ENCODE measurements at places on chromosomes 2 and 18.

- DNase-seq = no peak
Observed at GRCh38 chr18:59514203-59514602, 155.1 kb upstream of the LMAN1 start.

DNA sequence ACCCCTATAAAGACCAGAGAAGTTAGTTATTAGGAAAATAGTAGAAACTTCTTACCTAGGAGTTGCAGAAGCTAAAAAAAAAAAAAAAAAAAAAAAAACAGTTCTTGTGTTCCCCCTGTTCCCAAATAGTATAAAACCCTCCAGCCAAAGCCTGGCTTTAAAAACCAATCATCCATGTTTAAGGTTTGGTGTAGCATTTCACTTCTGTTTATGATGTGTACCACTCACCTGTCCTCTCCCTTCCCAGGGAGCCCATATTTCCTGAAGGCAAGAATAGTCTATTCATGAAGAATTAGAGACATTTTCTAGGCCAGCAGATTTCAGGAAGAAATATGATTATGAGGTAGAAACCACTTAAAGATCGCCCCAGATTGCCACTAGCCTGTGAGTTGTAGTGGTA is 273.6 kb downstream of the SETBP1 start:
- DNase-seq = no peak

DNA sequence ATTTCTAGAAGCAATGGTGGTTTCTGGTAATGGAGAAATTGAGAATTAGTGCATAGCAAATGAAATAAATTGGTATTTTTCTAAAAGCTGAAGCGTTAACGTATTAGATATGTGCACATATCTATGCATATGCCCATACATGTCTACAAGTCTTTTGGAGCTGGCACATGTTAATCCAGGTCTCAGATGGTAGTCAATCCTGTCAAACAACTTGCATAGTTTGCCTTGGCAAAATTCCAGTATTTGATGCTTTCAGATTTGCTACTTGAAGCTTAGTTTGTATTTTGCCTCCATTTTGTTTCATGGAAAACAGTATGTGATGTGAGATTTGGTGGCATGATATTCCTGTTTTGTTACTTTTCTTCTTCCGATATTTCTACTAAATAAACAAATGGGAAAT is 304.6 kb downstream of the PARD3B start:
- no peak for DNase-seq

DNA sequence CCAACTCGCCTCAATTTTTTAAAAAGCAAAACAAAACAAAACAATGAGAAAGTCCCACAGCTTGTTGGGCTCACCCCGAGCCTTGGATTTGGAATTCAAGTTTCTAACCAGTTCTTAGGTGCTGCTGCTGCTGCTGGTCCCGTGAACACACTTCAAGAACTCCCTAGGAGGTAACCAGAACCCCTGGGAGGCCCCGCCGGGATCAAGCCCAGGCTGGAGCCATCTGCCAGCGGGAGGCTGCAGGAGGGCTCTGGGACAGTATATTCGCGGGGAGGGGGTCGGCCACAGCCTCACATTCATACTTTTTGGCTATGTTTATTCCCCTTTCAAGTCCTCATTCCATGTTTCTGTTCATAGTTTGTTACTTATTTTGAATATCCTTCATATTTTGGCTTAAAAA is 223.4 kb downstream of the TFCP2L1 start:
- DNase-seq = no peak

- no peak for DNase-seq
Observed at GRCh38 chr18:62280786-62281185, 44.3 kb upstream of the TNFRSF11A start.

DNA sequence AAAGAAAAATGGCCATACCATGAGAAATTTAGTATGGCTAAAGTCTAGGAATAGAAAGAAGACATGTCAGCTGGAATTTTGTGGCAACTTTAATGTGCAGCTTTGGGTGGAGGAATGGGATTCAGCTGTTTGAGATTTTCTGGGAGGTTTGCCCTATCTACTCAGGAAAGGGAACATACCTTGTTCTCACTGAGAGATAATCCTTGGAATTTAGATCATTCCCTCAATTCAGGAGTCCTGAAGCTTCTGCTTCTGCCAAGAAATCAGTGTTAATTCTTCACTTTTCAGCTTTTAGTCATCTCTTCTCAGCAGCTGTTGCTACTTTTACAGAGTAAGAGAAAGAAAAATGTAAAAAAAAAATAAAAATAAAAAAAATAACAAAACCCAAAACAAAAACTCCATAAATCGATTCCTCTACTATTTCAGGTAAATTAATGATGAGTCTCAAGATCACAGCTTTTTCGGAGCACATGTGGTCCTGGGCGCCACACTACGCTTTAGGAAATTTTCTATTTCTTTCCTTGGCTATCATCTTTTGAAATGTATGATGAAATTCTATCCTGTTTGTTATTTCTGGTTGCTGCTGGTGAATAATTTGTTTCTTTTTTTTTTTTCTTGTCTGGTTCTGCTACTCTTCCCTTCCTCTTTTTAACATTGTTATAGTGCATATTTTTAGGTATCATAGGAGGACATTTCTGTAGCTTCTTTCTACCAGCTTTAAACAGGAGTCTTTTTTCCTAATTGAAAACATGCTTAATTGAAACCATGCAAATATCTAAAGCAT is 18.9 kb upstream of the BAZ2B start:
- no peak for DNase-seq

DNA sequence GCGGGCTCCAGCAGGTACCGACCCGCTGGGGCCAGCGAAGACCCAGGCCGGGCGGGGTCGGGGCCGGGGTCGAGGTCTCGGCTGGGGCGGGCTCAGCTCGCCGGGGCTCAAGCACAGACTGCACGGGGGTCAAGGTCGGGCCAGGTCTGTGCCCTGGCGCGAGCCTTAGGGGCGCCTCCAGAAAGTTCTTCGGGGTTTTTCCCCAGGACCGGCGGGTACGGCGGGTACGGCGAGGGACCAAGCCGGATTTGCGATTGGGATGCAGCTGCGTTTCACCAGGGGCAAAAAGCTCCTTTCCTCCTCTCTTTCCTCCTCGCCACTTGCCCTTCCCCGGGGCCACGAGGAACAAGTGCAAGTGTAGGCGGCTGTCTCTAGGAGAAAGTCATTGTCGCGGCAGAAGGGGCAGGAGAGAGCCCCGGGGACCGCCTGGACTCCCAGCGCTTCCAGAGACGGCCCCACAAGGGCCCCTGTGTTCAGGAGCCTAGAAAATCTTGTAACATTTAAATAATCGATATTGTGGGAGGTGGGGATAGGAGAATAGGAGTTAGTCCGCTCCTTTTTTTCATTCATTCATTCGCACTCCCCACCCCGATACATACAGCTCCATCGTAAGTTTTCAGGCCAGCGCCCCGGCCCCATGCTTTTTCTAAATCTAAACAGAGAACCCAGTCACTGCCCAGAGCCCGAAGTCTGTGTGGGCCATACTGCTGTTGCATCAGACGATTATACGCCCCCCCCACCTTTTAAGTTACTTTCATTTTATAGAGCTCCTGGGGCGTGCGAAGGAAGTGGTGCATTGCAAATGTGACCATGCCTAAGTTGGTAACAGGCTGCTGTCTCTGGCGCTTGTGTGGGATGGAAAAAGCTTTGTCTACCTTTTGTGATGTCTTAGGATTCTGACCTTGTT is 679 bp downstream of the PMAIP1 start:
- DNase-seq = peak; percentile 62

- DNase-seq = no peak
Observed at GRCh38 chr2:180077295-180077906, 70.3 kb upstream of the CWC22 start.

- DNase-seq = no peak
Observed at GRCh38 chr18:31161757-31162418, 768 bp downstream of the DSC1 start.

DNA sequence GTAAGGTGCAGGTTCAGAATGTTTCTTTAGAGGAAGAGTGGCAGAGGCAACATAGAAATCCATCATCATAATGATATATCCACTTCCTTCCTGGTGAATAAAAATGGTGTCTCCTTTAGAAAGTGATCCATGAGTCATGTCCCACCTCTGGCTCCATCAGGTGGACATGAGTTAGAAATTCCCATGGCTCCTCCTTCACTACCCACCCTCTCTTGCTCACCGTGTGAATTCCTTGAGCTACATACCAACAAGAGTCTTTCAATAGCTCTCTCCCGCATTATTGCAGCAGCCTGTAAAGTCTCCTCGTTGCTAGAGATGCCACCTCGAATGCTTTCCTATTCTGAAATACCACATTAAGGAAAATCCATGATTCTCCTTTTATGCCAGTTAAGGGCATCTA is 317.6 kb downstream of the LNPK start:
- no peak for DNase-seq

- DNase-seq = peak; percentile 84
Observed at GRCh38 chr2:27320958-27321543, 1.8 kb downstream of the MPV17 start.

- DNase-seq = no peak
Observed at GRCh38 chr2:158493458-158493857, 36.7 kb downstream of the PKP4 start.

DNA sequence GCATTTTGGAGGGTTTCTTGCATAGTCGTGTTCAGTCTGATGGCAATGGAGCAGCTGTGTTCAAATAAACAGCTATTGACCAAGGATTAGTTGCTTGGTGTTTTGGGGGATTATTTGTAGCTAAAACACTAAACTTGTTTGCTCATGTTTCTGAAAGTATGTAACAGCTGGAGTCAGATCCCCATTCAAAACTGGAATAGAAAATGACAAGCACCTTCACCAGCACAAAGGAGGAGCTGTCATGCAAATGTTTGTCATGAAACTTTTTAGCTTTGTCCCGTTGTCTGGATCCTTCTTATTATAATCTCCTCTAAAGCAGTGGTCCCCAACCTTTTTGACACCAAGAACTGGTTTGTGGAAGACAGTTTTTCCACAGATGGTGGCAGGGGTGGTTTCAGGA is 96.9 kb upstream of the ZNF236 start:
- no peak for DNase-seq

DNA sequence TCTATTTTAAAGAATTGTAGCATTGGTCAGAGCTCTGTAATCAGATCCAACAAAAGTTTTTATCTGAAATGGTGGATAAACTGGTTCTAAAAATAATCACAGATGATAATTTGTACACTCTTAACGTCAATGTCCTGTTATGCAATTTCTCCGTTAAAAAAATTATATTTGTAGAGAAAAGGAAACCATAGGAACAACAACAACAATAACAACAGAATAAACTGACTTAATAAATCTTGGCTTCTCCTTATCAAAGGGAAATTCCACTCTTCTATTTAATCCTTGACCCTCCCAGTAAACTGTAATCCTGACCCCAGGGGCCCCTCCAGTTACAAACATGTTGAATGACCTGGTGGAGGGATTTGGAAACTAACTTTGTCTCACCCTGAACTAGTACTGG is 78.6 kb upstream of the ZFP36L2 start:
- DNase-seq = no peak

DNA sequence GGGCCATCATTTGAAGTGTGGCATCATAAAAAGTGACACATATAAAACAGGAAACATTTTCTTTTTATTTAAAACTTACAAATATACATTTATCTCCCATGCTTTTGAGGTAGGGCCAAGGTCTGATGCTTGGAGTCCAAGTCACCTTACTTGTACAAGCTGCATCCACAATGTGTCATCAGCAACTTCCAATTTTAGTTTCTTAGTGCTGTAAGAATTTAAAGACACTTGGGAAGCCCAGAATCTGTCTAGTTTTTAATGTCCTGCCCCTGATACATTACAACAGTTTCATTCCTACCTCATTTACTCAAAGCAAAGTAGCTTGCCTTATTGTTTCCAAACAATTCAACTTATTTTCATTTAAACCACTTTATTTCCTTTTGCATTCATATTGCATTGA is 297.7 kb downstream of the MTX2 start:
- DNase-seq = no peak

GRCh38 chr2:17637131-17637906 is 96.8 kb downstream of the VSNL1 start:
- no peak for DNase-seq

- DNase-seq = no peak
Observed at GRCh38 chr2:215615067-215615802, 179.4 kb upstream of the FN1 start.

- no peak for DNase-seq
Observed at GRCh38 chr2:60661073-60661738, 94.9 kb upstream of the PAPOLG start.

GRCh38 chr2:23616630-23617029 is 231.7 kb downstream of the KLHL29 start:
- DNase-seq = no peak

DNA sequence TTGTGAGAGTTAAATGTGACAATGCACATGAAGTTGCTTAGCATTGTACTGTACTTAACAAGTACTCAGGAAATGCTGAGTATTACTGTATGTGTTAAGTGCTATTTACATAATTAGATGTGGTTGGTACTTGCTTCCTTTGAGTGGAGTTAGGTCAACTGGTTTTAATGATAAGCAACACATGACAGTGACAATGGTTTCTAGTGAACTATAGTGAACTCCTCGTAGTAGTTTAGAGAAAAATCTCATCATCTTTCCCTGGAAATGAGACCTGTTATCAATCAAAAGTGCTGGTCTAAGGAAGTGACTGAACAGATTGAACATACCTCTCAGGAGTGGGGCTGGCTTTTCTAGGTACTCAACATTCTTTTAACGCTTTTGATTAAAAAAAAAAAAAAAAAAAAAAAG is 29.2 kb upstream of the ZDBF2 start:
- DNase-seq = no peak
